ENCODE measurements at places on chromosomes 6 and 20.

GRCh38 chr6:108697561-108698161 lies 136.9 kb downstream of the FOXO3 start:
- no peak for DNase-seq

- no peak for DNase-seq
Observed at GRCh38 chr6:141056945-141057625, 1075.6 kb upstream of the GJE1 start.

GRCh38 chr6:53546281-53546680 lies 1.4 kb upstream of the GCLC start:
- no peak for DNase-seq

DNA sequence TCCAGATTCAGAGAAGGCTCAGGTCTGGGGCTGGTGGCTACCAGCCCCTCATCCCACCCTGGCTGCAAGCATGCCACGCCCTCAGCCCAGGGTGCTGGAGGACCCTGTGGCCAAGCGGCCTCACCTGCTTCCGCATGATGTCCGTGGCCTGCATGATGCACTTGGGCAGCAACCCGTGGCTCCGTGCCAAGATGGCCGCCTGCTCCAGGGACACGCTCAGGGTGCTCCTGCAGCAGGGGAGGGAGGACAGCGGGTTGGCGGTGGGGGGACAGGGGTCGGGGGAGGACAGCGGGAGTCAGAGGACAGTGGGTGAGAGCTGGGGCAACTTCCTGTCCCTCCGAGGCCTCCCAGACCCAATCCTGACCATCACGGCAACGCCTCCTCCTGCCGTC lies 200.1 kb downstream of the PREX1 start:
- DNase-seq, result no peak

GRCh38 chr6:106060167-106060566 lies 26.0 kb upstream of the PRDM1 start:
- DNase-seq, result no peak

DNA sequence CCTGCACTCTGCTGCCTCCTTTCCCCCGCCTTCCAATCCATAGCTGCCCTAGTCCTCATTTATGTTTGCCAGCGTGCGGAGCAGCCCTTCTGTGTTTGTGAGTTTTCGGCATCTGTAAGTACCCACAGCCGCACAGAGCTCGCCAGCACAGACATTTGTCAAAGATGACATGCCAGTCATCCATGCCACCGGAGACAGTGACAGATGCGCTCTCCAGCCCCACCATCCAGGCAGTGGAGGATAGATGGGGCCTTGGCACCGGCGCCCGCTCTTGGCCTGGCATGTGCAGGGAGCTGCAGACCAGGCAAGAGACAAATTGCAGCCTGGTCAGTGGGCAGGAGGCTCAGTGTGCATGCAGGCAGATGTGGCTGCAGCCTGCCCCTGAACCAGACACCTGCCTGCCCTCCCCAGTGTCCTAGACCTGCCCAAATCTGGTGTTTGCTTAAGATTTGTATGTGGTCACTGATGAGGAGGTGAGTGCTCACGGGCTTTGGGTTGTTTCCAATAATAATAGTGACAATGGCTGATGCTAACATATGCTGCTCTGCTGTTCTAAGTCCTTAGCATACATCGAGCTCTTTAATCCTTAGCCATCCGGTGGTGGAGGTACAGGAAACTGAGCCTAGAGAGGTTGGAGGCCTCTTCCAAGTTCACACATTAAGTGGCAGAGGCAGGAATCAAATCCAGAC lies 78.1 kb downstream of the UNC5CL start:
- no peak for DNase-seq

DNA sequence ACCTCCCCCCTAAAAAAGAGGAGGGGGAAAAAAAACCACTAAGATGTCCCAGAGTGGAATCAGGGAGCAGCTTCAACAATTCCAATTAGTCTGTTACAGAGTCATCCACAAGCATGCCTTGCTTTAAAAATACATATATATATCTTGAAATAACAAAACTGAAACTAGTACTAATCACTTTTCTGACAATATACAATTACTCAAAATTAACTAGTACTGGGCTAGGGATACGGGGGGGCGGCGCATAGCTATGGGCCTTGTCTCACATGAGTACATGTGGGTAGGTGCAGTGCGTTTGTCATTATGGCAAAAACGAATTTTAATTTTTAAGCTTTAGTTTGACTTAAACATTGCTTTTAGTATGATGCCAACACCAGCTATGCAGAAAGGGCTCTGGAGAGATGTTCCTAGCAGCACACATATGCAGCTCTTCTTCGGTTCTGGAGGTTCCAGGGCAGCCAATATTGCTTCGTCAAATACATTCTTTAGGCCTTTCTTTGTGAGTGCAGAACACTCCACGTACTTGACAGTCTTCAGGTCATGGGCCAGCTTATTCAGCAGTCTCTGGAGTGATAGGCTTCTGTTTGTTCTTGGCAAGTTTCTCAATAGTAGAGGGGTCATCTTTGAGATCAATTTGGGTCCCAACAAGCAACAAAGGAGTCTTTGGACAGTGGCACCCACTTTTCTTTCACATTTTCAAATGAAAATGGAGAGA lies 38.8 kb downstream of the ITCH start:
- DNase-seq, result no peak

- DNase-seq, result no peak
Observed at GRCh38 chr20:9071976-9072726, 3.3 kb downstream of the PLCB4 start.

- no peak for DNase-seq
Observed at GRCh38 chr6:124487623-124488431, 474.4 kb upstream of the RNF217 start.

GRCh38 chr20:19880256-19881079 lies 122.4 kb downstream of the RIN2 start:
- DNase-seq, result no peak

- DNase-seq, result no peak
Observed at GRCh38 chr6:1162367-1163275, 149.3 kb upstream of the FOXQ1 start.

GRCh38 chr6:142303176-142303533 lies 1.3 kb downstream of the ADGRG6 start:
- DNase-seq, result no peak

- DNase-seq, result no peak
Observed at GRCh38 chr6:39941138-39941537, 6.9 kb upstream of the MOCS1 start.

DNA sequence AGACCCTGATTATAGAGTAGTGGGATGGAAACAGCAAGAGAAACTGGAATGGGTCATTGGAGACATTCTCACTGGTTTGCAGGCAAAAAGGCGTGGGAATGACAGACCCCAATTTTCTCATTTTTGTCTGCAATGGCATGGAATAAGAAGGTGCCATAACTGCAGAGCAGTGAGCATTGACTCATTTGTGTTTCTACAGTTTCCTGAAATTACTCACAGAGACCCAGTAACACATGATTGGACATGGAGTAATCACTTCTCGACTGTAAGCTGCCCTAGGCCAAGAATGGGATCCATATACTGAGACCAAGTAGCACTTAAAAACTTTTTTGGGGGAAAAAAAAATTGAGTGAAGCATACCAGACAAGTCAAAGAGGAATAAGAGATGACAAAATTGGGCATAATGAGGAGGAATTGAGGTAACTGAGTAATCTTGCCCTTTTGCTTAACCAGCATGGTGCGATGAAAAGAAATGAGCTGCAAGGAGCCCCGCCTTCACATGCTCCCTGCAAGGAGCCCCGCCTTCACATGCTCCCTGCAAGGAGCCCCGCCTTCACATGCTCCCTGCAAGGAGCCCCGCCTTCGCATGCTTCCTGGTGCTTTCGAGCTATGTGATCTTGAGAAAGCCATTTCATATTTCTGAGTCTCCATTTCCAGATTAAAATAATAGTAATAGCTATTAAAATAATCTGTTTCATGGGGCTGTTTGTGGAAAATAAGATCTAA lies 44.1 kb downstream of the NHSL1 start:
- DNase-seq, result peak; percentile 48

- DNase-seq, result no peak
Observed at GRCh38 chr6:84072442-84072997, 38.9 kb downstream of the MRAP2 start.

- no peak for DNase-seq
Observed at GRCh38 chr20:31984981-31985471, 17.1 kb downstream of the XKR7 start.

Measured in stimulated activated CD8-positive, alpha-beta memory T cell treated with anti-CD3 and anti-CD28 coated beads, Interleukin-7, amount 100 ng/mL, for 4 hours (primary cell).